Endothelial cell (in vitro differentiated cells): ENCODE measurements at places on chromosomes 3 and 15. TPM values are rescaled to one million over a fixed set of nuclear protein-coding genes. Genes with fewer than 3 reads are reported as not detected.

DNA sequence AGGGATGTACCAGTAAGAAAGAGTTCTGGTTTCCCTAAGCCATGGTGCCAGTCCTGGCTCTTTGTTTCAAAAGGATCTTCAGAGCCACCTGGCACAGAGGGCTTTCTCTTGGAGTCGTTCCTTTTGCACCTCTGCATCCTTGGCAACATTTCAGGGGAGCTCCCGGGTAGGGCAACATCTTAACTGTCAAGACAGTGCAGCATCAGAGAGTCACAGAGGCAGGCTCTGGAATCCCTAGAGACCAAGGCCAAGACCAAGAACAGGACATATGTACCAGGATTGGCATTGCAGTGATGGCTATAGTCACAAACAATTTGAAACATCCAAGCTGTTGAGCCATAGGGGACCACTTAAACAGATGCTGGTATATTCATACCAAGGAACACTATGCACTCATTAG is 129.4 kb upstream of the ADPGK start:
- no peak for DNase-seq

ST3GAL6 gene
- 6.5 TPM for total RNA-seq

C3orf49 gene
- not detected for total RNA-seq

- DNase-seq = no peak
Measured at GRCh38 chr3:126153695-126154360, 26.6 kb downstream of the ALDH1L1 start.

DNA sequence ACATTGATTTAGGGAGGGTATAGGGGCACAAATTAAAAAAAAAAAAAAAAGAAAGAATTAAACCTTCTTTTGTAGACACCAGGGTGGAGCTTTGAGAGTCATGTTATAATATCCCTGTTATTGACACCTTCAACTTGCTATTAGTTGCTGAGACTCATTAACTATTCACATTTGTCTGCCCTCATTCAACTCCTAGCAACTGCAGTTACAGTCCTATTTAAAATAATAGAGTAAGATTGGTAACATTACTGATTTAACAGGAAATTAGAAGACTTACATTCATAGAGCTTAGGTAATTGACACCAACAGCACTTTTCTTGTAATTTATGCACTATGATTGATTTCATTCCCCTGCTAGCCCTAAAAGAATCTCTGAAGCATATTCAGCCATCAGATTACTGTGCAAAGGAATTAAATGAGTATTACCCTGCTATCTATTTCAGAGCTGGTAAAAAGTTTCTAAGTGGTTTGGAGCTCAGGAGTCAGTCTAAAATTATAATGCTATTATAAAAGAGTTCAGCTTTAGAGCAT is 148.8 kb upstream of the TBL1XR1 start:
- no peak for DNase-seq

DNA sequence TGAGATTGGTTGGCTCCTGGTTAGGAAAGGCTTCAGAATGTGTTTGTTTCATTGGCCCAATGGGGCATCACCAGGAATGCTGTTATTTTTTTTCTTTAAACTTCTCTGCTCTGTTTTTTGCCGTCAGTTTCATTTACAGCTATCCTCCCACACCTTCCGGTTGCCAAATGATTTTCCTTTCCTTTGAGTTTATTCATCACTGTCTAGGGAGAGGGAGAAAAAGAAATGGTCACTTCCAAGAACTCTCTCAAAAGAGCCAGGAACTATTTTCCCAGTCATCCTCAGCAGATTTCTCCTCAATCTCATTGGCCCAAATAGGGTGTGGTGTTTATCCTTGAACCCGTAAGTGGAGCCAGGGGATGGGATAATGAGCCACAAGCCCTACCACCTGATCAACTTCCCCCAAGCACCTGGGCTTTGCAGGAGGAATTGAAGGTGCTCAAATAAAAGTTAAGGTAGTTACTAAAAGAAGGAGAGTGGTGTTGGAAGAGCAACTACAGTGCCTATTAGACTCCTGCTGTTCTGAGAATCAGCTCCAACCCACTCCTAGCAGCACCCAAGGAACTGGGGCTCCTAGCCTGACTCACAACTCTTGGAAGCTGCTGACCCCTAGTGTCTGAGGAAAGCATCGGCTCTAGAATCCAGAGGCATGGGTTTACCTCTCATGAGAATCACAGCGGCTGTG is 183.8 kb upstream of the IL12A start:
- DNase-seq = peak; percentile 65

MGLL gene
- 0.97 TPM for total RNA-seq

CNTN4 gene
- total RNA-seq = not detected

DNA sequence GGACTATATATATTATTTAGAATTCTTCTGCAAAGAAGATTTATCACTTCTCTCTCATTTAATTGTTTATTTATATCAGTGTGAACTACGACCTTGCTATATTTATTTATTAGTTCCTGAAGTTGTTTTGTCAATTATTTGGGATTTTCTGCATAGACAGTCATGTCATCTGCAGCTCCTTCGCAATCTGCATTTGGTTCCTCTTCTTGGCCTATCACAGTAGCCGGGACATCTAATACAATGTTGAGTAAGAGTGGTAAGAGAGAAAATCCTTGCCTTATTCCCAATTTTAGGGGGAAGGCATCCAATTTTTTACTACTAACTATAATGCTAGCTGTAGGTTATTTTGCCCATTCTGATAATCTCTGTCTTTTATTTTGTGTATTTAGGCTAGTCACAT is 39.4 kb downstream of the FOXL2 start:
- DNase-seq = no peak

SPINK8 gene
- total RNA-seq = not detected

GRCh38 chr3:177776661-177777101 is 579.4 kb upstream of the TBL1XR1 start:
- DNase-seq = no peak

RBSN gene
- 25.7 TPM for total RNA-seq

DNA sequence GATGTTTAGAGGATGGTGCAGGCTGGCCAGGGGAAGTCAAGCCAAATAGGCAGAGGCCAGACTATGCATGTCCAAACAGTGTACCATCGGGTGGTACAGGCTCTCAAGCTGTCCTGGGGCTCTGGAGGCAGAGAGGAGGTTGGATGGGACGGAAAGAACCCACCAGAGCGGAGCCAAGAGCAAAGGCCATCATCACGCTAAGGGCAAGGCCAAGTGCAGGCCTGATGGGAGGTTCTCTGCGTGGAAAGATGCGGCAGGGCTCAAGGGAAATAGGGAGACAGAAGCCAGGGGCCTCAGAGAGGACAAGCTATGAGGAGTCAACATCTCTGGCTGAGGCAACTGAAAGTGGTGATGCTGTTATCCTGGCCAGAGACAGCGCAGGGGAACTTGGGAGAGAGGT is 102.7 kb downstream of the ASB7 start:
- no peak for DNase-seq

- DNase-seq = no peak
Measured at GRCh38 chr3:169402672-169403360, 260.7 kb downstream of the MECOM start.

- no peak for DNase-seq
Measured at GRCh38 chr15:25701721-25702465, 161.2 kb downstream of the ATP10A start.

DNA sequence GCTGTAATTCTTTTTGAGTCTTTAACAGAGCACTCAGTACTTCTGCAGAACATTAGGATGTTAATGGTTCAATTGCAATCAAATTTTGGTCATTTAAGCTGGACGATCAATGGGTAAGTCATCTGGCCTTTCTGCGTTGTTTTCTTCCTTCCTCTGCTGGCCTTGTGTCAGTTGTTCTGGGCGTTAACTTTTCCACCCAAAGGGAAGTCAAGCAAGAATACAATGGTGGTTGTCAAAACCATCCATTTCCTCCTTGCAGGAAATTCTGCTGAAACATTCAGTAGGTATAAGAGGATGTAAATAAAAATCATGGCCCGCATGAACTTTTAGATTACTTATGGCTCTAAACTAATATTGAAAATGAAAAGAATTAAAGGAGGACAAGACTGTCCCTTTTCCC is 584.0 kb downstream of the GRM7 start:
- DNase-seq = no peak

- DNase-seq = no peak
Measured at GRCh38 chr3:14773691-14774128, 45.1 kb upstream of the FGD5 start.

GRCh38 chr3:175346573-175347356 is 487.6 kb downstream of the NAALADL2 start:
- no peak for DNase-seq

XCR1 gene
- total RNA-seq = not detected
